Type B pancreatic cell (in vitro differentiated cells): ENCODE measurements at places on chromosomes 5 and 9. TPM values are rescaled to one million over a fixed set of nuclear protein-coding genes. Genes with fewer than 3 reads are reported as not detected.
A peak's percentile ranks its signal among the peaks of the same experiment; 100 is the strongest.

The STKLD1 gene
- total RNA-seq, result 1.00 and 3.9 TPM in 2 replicates

The FAM219A gene
- 13.4 and 22.4 TPM in 2 replicates for total RNA-seq

The BAAT gene
- 0.48 and 0.53 TPM in 2 replicates for total RNA-seq

The NME5 gene
- 4.3 and 7.8 TPM in 2 replicates for total RNA-seq

- DNase-seq, result no peak
Measured at GRCh38 chr5:151086905-151087360, 6.1 kb upstream of the TNIP1 start.

DNA sequence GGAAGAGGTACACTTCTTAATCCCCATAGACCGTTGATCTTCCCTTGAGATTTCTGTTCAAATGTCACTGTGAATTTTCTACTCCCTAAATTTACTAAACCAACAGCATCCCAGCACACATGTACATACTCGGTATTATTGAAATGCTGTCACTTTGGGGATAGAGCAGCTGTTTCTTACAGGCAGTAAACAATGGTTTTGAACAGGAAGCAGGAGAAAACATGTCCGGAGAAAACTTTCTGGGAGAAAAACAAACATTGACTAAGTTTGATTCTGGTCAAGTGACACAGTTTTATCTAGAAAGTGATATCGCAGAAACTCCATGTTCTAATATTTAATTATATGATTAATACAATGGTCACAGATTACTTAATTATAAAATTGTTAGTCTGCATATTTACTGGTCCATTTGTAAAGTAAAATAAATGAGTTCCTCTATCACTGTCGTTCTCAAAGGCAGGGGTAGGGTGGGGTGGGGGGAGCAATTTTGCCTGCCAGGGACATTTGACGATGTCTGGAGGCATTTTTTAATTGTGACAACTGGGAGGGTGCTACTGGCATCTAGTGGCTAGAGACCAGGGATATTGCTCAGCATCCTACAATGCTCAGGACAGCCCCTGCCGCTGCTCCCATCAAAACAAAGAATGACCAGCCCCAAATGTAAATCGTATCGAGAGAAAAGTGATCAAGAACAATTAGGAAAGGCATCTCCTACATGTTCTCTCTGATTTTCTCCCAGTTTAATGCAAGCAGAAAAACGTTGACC lies 12.2 kb downstream of the TAS2R1 start:
- DNase-seq, result no peak

GRCh38 chr5:74685979-74686631 lies 1.1 kb downstream of the HEXB start:
- DNase-seq, result no peak

DNA sequence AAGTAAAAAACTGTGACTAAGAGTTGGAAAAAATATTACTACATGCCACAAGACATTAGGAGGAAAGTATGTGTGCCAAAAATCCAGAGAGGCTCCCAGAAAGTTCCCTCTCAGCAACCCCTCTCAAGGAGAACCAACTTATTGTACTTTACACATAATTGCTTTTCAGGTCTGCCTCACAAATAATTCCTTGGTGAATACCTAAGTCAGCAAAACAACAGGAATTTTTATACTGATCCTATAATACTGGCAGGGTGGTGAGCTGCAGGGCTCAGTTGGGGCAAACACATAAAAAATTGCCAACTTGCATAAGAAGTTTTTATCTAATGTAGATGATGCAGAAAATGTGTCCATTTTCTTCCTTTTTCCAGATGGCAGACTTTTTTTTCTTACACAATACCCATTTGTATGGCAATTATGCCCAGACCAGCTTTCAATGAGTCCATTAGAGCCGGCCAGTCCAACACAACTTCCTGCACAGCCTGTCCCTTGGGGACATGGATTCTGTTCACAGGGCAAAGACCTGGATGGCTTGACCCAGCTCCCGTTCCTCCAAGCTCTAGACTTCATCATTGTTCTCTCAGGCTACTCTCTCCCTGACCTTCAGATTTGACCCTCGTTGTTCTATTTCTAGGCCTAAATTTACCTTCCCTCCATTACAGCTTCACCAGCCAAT lies 31.3 kb downstream of the MARCHF3 start:
- DNase-seq, result no peak

DNA sequence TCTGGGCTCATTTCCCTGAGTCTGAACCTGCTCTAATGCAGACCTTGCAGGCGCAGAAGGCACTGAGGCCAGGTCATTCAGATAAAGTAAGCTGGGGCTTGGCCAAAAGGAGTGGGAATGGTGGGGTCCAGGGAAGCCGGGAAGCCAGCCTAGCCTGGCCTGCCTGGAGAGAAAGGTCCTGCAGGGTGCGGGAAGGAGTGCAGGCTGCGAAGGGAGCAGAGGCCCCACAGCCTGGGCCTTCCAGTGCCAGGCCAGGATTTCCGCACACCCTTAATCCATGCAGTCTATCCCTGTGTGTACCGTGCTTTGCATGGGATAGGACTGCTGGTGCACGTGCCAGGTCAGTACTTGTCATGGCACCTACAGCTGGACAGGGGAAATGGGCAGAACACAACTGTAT lies 3.6 kb upstream of the STING1 start:
- DNase-seq, result no peak

- DNase-seq, result no peak
Measured at GRCh38 chr5:83921666-83922193, 201.1 kb upstream of the HAPLN1 start.

DNA sequence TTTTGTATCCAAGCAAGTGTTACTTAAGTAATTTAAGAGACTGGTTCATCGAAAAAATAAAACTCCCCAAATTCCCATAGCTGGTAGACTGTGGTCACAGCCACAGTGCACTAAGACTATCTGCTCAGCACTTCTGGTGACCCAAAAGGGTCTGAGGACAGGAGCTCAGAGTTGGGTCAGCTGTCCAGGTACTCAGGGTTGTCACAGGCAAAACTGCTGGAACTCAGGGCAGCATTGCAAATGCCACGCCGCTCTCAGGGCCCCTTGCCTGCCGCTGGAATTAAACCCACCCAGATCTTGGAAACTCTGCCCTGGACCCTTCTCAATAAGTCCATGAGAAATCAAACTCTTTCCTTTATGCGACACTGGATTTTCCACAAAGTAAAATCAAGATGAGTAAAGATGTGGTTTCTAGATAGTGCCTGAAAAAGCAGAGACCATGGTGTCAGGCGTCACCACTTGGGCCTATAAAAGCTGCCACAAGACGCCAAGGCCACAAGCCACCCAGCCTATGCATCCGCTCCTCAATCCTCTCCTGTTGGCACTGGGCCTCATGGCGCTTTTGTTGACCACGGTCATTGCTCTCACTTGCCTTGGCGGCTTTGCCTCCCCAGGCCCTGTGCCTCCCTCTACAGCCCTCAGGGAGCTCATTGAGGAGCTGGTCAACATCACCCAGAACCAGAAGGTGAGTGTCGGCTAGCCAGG lies at the start of gene IL13:
TSS of gene IL13 (plus strand) at position 498 of the 705 bp plus-strand sequence. CDS start at position 512, 14 bp downstream.
- DNase-seq, result peak; percentile 58

- DNase-seq, result no peak
Measured at GRCh38 chr5:14036514-14036913, 92.0 kb upstream of the DNAH5 start.

DNA sequence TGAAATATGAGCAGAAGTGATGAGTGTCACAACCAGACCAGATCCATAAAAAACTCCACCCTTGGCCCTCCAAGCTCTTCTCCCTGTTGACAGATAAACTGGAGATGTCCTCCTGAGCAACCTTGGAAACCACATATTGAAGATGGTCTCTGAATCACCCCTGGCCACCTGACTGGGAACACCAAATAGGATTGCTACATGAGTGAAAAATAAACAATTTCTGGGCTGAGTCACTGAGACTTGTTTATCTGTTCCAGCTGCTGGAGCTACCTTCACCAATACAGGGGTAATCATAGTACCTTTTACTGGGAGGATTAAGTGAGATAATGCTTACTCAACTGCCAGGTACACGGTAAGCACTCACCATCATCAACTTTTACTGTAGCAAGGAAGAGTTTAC lies 53.3 kb downstream of the PCA3 start:
- DNase-seq, result no peak

DNA sequence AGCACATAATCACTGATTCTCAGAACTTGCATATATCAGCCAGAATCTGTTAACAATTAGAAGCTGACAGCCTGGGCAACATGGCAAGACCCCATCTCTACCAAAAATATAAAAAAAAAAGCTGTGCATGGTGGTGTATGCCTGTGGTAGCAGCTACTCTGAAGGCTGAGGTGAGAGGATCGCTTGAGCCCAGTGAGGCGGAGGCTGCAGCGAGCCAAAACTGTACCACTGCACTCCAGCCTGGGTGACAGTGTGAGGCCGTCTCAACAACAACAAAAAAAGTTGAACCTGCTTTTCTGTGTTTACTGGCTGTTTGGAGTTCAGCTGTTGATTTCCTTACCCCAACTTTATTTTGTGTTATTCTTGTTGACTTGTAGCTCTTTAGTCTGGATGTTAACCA lies 66.8 kb downstream of the GOLPH3 start:
- no peak for DNase-seq

DNA sequence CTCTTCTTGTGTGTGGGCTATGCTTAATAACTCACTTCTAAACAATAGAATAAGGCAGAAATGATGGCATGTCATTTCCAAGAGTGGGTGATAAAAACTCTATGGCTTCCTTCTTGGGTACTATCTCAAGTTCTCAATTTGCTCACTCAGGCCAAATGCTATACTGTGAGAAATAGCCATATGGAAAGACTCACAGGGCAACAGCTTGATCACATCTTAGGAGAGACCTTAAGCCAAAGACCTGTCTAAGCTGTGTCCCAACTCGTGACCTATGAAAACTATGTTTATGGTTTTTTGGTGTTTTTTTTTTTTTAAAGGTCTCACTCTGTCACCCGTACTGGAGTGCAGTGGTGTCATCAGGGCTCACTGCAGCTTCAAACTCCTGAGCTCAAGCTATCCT lies 2.1 kb upstream of the UIMC1 start:
- DNase-seq, result no peak

DNA sequence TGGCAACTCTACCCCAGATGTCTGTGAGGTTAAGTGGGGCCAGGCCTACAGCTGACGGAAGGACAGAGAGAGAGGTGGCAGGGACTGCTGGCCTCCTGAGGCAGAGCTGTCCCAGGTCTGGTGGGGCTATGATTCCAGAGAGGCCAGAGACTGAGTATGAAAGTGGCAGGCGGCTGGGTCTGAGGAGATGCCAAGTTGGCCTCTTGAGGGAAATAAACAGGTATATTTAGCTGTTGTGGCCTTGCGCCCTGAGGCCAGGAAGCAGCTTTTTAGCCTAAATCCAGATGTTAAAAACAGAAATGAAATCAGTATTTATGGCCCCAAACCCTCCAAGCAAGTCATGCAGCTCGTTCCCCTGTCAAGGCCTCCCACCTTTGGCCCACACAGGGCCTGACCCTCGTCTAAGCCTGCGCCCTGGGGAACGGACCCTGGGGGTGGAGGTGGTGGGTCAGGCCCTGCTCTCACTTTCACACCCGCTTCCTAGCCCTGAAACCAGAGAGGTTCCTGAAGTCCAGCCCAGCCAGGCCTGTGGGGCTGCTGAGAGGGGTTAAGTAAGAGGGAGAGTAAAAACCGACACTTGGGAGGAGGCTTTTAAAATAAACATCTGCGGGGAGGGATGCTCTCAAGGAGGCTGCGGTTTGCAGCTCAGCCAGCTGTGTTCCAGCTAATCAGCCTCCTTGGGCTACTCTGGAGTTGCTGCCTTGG lies 18.7 kb downstream of the PCDHGC5 start:
- no peak for DNase-seq

DNA sequence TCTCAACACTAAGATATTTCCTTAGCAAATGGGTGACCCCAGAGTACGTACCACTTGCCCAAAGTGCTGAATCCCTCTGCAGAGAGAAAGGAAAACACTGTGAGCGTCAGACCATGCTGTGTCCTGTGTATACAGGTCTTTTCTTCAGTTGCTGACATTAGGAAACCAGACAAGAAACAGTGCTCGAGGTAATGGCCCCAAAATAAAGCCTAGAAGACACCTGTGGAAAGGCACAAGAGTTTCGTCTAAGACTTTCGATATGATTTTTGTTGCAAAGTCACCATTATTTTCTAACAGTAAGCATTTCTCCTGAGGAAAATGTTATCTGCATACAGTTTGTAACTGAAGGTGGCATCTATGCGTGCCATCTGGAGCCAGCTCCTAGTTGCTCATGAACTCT lies 62.0 kb upstream of the SIMC1 start:
- DNase-seq, result no peak

DNA sequence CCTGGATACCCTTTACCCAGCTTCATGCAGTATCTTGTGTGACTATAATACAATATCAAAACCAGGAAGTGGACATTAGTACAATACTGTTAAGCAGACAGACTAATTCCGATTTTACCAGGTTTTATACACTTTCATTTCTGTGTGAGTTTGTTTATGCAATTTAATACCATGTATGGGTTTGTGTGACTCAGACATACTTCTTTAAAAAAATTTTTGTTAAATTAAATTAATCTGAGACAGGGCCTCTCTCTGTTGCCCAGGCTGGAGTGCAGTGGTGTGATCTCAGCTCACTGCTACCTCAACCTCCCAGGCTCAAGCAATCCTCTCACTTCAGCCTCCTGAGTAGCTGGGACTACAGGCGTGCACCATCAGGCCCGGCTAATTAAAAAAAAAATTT lies 156.8 kb downstream of the GAPVD1 start:
- no peak for DNase-seq
